Cerebellar nuclear complex (tissue), 1 donor: ENCODE measurements at places on chromosomes 2 and 18.
A peak's percentile ranks its signal among the peaks of the same experiment; 100 is the strongest.

- DNase-seq: no peak
Observed at GRCh38 chr18:47986620-47987387, 56.3 kb upstream of the SMAD2 start.

DNA sequence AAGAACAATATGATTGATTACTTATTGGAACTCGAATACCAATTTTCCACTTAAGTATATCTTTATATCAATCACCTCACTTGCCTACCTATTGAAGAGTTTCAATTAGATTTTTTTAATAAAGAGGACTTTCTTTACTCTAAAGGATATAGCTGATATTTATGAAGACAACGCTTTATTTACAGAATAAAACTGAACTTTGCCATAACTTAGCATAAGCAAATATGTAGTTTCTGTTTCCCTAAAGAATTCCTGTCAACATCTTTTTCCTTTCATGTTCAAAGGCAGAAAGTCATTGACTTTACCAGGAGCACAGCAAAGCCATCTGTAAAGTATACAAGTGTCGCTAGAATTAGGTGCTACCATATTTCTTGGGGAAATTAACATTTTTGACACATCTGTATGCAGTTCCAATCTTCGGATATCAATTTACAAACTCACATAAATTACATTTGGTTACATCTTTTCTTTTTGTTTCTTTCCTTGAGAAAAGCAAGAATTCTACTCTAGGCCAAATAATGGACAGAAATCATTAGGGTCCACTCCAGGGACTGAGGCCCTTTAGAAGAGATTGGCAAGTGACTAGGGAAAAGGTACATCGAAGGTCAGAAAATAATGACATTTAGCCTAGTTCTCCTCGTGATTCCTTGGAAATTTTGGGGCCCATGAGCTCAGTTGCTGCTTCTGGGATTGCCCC lies 7.5 kb upstream of the SCN1A start:
- DNase-seq: no peak

DNA sequence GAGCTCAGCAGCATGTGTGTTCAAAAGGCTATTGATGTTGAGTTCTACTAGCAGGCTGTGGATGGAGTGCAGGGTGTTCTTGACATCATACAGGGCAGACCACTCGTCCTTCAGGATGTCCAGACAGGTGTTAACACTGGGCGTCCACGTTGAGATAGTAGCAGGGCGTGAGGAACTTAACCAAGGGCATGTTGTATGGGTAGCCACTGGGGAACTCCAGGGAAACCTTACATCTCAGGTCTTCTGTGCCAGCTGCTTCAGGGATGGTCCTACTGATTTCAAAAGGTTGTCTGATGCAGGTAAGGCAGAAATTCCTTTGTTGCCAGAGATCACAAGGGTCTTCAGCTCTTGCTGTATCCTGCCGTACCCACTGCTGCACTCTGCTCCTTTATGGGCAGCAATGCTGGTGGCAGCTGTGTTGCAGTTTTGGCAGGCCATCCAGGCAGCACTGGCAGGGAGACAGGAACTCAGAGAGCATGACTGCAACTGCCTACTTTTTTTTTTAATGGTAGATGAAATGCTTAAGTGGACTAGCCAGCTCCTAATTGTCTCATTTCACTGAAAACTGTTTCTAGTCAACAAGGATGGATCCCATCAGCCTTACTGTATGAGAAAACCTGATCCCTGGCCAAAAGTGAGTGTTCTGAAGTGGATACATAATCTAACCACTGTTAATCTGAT lies 32.4 kb upstream of the RBBP8 start:
- no peak for DNase-seq

DNA sequence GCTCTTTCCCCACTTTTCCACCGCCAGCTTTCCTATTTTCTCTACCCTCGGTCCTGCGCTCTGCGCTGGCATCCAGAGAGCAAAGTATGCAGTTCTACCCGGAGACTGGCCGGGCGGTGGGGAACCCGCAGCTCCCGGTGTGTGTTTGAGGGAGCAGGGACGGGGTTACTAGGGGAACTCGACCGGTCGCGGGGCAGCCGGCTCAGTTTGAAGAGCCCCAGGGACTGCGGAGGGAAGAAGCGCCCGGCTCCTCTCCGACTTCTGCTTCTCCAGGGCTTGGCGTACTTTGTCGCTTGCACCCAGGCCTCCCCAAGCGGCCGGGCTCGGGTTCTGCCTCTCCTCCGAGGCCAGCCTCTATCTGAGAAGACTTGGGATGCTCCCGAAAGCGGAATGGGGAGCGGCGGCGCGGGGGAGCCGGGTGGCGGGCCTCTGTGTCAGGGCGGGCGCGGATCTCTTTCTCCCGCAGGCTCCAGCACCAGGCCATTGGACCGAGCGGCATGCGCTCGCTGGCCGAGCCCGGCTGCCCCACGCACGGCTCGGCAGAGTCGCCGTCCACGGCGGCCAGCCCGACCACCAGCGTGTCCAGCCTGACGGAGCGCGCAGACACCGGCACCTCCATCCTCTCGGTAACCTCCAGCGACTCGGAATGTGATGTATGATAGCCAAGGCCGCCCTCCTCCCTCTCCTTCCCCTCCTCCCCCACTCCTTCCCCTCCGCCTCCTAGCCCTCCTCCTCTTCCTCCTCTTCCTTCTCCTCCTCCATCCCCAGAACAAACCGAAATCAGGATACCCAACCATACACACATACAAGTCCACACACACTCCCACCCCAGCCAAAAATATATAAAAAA lies 2.8 kb downstream of the SIX3 start:
- DNase-seq: no peak

- DNase-seq: no peak
Observed at GRCh38 chr2:220962556-220962955, 609.5 kb downstream of the EPHA4 start.

- DNase-seq: no peak
Observed at GRCh38 chr18:1708006-1708405, 803.3 kb downstream of the ADCYAP1 start.

DNA sequence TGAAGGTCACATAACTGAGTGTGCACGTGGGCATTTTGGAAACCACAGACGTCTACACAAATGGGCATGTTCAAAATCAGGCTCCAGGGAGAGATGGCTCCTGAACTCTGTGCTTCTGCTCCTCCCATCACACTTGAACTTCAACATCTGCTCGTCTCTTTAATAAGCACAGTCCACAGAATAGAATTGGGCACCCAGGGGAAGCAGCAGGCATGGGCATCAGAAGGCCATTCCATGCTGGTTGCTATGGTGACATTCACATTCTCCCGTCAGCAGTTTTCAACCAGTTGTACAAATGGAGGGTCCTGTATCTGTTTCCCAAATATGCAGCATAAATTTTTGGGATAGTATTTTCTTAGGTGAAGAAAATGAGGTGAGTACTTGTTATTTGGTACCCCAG lies 183.7 kb upstream of the COPS8 start:
- DNase-seq: no peak

DNA sequence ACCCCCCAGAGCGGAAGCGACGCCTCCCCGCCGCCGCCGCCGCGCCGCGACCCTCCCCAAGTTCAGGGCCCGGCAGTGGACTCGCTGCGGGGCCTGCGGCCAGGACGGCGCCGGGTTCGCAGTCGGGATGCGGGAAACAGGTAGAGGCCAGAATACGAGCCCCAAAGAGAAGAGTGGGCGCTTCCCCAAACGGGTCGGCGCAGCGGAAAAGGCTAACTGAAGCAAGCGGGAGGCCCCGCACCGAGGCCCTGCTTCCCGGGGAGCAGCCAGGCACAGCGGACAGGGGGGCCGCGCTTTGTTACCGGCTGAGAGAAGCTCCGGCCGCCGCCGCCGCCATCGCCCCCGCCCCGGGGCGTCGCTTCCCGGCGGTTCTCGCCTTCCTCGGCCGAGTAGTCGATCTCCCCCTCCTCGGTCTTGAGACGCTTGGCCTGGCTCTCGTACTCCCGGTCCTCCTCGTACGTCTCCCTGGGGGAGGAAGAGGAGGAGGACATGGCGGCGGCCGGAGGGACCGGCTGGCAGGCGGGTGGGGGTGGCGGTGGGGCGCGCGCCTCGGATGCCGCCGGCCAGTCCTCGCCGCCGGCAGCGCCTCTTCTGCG lies 494 bp downstream of the HNRNPLL start:
- no peak for DNase-seq

DNA sequence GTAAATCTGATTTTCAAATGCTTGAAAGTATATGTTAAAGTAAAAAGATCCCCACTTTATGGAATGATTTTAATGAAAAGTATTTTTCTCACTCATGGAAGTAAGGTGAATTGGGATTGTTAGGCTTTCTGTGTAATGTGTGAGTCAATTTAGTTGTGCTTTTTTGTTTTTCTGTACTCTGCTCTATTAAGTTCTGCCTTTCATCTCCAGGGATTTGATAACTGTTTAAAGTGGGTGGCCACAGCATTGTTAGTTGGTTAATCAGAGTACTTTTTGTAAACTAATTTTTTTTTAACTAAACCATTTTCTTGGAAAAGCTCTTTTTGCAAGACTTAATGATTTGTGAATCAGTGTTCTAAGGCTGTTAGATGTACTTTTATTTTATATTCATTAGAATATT lies 76.8 kb downstream of the ABI2 start:
- no peak for DNase-seq

GRCh38 chr2:150191349-150191748 lies 296.1 kb downstream of the RND3 start:
- no peak for DNase-seq

- DNase-seq: no peak
Observed at GRCh38 chr18:48977914-48978313, 27.1 kb upstream of the SMAD7 start.

DNA sequence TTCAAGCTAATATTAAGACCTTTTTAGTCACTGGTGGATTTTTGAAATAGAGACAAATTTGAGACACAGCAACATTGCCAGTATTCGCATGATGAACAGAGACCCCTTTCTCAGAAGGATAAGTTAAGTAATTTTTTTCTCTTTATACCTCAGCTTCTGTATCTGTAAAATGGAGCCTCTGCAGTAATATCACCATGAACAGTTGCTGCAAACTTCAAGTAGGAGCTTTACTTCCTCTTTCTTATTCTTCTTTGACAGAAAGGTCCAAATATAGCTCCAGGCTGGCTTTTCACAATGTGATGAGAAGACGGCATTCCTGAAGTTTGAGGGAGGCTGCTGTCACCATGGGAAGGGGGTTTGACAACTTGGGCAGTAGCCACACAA lies 158.7 kb downstream of the TDRD15 start:
- DNase-seq: no peak

GRCh38 chr2:74261204-74261864 lies 62.9 kb downstream of the MTHFD2 start:
- DNase-seq: no peak

DNA sequence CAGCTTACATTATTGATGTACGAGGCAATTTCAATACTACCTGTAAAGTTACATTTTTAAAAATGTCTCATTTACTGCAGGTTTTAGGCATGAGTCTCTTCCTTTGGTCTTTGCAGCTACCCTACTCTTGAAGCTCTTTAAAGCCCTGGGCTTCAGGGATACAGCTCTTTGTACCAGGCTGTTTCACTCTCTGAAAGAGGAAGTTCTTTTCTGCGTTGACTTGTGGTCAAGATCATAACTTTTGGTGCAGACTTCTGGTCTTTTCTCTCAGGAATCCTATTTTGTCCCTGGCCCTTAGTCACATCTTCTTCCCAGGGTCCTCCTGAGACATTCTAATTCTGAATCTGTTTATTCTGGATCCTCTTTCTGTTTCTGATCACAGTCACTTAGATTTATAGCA lies 16.6 kb upstream of the HRH4 start:
- DNase-seq: no peak

DNA sequence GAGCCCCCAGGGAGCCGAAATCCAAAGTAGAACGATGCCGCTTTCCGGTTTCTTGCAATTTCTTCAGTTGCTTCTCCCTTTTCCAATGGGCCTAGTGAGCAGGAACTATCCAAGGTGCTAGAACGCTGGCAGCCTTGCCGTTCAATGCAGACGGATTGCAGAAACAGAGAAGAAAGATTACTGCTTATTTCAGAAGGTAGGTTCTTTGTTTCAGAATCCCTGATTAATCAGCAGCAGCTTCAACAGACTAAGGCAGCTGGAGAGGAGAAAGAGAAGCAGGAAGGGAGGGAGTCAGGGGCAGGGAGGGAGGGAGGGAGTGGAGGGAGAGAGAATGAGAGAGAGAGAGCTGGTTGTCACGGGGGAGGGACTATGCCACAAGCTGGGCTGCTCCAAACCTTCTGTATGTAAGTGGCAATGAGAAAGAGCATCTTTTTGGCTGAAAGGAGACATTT lies 576 bp downstream of the NYAP2 start:
- DNase-seq: peak; percentile 32

DNA sequence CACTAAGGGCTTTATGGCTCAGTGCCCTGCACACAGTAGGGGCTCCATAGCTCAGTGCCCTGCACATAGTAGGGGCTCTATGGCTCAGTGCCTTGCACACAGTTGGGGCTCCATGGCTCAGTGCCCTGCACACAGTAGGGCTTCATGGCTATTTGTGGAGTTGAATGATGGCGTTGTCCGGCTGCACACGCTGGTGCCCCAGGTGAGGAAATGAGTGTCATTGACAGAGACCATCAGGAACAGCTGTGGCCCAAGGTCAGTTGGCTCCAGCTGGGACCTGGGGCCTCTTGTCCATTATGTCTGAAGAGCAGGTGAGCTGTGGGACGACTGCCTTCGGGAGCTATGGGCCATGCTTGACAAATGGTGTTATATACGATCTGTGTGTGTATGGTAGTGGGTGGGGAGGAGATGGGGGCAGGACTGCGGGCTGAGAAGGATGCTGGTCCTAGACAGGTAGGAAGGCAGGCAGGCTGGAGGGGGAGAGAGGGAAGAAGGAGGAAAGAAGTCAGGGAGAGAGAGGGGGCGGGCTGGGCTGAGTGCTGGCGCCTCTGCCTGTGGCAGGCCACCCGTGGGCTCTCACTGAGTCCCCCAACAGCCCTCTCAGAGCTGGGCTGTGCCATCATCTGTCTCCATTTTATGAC lies 130.6 kb downstream of the CLIP4 start:
- no peak for DNase-seq

- no peak for DNase-seq
Observed at GRCh38 chr2:54106631-54107454, 8.6 kb upstream of the ACYP2 start.

DNA sequence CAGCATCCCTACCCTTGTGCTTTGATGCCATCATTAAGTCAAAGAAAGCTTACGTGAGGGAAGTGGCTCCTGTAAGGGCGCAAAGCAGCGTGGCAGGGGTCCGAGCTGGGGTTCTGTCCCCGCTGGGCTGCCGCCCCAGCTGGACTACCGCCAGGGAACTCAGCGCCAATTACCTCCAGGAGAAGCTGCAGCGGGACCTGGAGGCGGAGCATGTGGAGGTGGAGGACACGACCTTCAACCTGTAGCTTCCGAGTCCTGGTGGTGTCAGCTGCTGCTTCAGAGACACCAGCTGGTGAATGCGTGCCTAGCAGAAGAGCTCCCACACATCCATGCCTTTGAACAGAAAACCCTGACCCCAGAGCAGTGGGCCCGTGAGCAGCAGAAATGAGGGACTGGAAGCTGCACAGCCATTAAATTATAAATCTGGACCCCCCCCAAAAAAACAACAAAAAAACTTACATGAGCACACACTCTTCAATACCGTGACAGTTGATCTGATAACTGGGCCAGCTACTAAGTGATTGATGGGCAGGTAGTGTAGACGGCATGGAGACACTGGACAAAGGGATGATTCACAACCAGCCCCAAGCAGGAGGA lies 20.1 kb upstream of the YES1 start:
- DNase-seq: no peak
